ENCODE measurements at places on chromosomes 3 and 15.

- DNase-seq: no peak
These were observed 170.9 kb downstream of the EPHB1 start for GRCh38 chr3:134965865-134966481.

DNA sequence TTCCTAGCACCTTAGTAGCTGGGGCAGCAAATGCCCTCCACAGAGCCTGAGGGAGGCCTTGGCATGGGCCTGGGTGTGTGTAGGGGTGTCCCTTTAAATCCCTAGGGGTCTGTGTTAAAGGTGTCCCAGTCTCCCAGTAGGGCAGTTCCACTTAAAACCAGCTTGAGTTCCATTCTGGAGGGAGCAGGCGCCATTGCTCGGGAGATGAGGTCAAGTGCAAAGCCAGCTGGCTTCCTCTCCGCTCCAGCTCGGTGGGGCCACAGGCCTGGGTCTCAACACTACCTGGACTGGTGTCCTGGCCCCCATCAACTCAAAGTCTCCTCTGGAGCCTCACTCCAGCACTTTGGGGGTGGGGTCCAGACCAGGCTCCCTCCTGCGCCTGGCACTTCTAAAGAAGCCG is 25.2 kb downstream of the FEM1B start:
- DNase-seq: no peak

DNA sequence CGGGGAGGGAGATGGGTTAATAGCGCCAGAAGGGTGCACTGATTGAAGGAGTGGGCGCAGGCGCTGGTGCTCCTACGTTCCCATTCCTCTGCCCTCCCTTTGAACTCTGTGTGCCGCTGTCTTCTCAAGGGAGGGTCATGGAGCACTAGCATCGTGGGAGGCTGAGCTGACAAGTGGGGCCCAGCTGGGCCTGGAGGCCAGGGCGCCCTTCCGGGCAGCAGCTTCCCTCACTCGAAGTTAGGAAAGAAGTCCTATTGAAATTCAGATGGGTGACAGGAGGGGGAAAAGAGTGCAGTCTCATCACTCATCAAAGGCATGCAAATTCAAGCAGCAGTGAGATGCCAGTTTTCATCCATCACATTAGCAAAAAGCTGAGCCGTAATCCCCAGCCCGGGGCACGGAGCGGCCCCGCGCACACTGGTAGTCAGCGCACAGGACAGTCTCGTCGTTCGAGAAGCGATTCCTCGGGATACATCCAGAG is 128.2 kb downstream of the LRRK1 start:
- no peak for DNase-seq

DNA sequence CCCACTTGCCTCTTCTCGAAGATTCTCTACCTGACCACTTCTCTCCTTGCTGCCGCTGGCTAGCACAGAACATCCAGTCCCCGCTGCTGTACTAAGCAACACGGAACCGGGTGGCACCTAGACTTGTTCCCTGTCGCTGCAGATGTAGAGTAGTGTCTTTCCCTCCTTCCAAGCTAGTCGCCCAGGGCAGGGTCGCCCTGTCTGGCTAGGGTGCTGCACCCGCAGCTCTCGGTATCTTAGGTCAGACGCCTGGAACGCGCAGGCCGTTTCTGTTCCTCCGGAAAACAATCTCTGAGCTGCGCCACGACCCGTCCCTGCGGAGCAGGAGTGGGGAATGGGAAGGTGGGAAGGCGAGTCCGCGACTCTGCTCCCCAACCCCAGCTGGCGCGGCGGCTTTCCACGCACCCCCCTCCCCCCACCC is 758 bp upstream of the SNX33 start:
- DNase-seq: no peak

DNA sequence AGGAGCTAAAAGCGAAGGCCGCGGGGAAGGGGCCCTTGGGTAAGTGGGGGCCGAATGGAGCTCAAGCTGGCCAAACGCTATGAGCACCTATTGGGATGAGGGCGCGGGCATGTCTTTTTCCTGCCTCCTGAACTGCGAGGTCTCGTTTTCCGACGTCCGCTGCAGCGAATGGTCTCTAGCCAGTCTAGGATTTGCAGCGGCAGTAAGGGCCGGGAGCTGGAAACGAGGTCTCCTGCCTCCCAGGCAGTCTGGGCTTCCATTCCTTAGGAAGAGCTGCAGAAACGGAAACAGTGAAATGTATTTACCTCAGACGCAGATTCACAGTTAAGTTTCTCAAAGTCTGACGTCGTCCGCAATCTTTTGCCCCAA is 517 bp downstream of the TMA7 start:
- DNase-seq: no peak

GRCh38 chr3:175956964-175957363 is 1097.8 kb downstream of the NAALADL2 start:
- no peak for DNase-seq

GRCh38 chr3:27606537-27606936 is 115.6 kb downstream of the EOMES start:
- DNase-seq: no peak

- no peak for DNase-seq
These were observed 137.9 kb downstream of the DNAJB8 start for GRCh38 chr3:128328546-128329458.

DNA sequence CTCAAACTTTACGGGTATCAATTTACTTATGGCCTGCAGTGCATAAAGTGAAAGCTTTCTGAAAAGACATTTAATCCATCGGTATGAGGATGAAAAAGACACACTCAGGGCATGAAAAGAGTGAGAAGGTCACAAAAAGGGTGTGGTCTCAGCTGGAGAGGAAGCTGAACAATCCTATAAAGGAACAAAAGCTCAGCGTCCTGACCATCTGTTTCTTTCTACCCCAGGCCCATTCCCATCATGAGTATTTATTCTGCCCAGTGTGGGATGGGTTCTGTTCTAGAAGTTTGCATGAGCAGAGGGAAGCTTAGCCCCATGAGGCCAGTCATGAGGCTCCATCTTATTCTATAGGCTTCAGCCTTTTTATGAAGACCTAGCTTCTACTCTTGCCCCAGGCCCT is 144.6 kb downstream of the LPP start:
- DNase-seq: no peak

DNA sequence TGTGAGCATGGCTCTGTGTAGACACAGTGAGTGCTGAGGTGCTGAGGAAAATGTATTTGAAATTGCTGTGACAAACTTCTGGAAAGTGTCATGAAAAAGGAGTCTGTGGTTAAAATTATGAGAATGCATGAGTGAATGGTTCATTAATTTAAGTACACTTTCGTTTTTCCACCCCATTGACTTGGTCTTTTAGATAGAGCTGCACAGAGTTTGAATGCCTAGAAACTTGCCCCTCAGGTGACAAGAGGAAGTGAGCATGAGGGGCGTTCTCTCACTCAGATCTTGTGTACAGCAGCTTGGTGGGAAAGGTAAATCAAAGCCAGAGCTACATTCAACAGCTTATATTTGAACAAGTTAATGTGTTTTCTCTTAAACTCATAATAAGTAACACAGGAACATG is 296.8 kb downstream of the WDR72 start:
- DNase-seq: no peak

DNA sequence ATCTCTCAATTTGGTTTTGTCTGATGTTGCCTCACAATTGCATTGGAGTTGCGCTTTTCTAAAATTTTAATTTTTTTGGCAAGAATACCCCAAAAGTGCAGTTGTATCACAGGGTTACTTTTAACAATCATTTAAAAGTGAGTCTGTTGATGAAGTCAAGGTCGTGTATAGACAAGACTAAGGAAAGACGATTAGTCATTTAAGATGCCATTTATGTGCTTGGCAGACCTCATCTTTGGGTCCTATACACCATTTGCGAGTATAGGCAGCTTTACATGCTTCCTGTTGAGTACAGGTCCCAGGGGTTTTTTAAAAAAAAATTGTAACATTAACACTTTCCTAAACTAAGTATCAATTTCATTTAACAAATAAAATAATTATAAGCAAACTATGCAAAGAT is 12.5 kb downstream of the ARNT2 start:
- no peak for DNase-seq

GRCh38 chr3:33372218-33373081 is 67.8 kb downstream of the UBP1 start:
- no peak for DNase-seq

GRCh38 chr3:34920806-34921205 is 718.5 kb upstream of the ARPP21 start:
- DNase-seq: no peak

DNA sequence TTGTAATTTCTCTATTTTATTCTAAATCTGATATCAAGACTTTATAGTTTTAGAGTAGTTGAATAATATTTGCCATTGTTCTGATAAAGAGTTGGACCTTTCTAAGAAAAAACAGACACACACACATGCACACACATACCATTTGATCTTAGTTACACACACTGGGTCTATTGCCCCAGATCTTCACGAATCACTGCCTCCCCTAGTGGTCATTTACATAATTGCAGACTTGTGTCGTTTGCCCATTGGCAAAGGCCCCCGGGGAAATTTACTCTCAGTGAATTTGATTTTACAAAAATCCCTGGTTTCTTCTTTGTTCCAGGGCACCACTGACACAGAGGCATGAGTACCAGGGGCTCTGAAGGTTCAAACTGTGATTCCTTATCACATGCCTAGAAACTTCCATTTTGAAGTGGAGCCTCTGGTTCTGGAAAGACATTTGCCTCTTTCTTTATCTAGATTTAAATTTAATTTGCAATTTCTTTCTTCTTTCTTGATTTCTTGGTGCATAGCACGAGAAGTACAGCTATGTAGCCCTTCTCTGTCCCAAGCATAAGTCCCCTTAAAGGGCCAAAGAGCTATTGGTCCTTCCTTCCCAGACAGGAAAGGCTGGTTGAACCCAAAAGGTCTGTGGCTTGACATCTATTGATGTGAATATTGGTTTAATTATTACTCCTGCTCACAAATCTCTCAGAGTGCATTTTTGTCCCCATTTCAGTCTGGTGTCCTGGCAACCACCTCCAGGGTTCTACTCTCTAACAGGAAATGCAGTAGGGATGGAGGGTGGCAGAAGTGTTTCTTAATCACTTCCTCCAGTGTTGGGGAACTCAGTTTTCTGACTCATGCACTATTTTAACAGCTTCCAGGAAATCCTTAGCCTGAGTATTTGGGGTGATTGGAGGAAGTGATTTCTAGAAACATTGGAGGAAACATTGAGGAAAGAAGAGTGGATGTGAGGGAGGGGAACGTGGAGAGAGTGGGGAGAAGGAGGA is 32.4 kb upstream of the SLC6A11 start:
- no peak for DNase-seq

- DNase-seq: no peak
These were observed 202.3 kb downstream of the NEK10 start for GRCh38 chr3:27166888-27167287.

DNA sequence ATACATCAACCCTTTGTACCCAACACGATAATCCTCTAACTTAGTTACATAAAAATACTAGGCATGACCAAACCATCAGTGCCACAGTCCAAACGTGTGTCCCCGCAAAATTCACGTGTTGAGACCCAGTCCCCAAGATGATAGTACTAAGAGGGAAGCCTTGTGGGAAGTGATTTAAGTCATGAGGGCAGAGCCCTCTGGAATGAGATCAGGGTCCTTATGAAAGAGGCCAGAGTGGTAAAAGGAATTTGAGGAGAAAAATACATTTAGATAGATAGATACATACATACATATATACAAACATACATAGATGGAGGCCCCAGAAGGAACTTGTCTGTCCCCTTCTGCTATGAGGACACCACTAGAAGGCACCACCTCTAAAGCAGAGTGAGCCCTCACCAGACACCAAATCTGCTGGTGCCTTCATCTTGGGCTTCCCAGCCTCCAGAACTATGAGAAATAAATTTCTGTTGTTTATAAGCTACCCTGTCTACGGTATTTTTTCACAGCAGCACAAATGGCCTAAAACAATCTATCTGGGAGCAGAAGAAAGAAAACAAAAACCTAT is 8.0 kb downstream of the TBC1D2B start:
- no peak for DNase-seq

DNA sequence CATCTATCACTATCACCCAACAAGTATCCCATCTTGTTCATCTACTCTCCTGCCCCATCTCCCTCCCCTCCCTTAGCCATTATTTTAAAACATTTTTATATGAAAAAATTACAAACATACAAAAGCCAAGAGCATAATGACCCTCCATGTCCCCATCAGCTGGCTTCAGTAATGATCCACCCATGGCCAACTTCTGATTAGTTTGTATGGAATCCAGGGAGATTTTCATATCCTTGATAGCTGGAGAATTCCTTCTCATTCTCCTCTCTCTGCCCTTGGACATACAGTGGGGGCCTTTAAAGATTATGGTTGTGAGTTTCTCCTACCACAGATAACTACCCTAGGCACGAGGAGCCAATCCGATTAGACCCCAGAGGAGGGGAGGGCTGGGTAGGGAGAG is 40.2 kb downstream of the IRAK2 start:
- no peak for DNase-seq

DNA sequence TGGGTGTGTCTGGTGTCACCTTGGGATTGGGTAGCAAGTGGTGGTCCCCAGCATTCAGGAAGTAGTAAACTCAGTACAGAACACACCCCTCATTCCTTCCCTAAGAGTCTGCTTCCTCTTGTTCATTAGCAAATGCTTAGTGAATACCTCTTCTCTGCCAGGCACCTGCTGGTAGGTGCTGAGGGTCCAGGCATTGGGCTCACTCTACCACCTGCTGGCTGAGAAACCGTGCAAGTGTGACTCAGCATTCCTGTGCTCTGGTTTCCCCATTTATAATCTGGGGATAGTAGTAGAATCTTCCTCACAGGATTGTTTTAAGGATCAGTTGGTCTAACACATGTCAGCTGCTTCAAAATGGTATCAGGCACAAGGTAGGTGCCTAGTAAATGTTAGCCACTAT is 4.8 kb downstream of the SHF start:
- no peak for DNase-seq

DNA sequence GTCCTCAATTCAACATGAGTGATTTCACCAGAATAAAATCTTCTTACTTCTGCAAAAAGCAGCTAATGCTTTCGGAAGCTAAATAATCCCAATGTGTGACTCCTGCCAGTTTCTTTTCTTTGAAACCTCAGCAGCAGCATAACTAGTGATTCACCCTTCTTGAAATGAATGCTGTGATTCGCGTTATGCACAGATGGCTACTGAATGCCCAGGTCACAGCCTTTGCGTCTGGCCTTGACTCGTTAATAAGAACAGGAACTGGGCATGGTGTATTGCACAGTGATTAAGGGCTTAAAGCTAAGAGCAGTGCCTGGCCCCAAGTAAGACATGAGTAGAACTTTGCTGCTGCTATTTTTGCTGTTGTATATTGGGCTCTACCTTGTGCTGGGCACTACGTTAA is 19.0 kb downstream of the CGNL1 start:
- no peak for DNase-seq

GRCh38 chr15:69410248-69410874 is 3.8 kb upstream of the KIF23 start:
- DNase-seq: no peak

DNA sequence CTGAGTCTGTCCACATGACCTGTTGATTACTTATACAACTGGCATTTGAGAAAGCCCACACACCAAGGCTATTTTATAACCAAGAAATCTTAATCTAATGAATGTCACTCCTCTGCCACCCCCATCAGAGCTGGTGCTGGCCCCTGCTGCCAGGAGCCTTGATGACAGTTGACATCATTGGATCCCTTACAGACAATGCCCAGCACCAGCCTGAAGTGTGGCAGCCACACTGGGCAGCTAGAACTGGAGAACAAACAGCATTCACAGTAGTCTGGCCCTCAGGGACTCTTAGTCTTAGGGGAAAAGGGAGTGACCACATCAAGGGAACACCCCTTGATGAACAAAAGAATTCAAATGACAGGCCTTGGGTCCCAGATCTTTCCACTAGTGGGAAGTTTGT is 840.6 kb downstream of the EPHA3 start:
- DNase-seq: no peak

- no peak for DNase-seq
These were observed 1346.1 kb downstream of the OTOL1 start for GRCh38 chr3:162842549-162843216.

GRCh38 chr3:71008350-71008935 is 575.1 kb downstream of the FOXP1 start:
- DNase-seq: no peak

- no peak for DNase-seq
These were observed 20.1 kb upstream of the SELENOT start for GRCh38 chr3:150583028-150583427.
